Endothelial cell (in vitro differentiated cells): ENCODE measurements at places on chromosomes 6 and 20.
A peak's percentile ranks its signal among the peaks of the same experiment; 100 is the strongest.

DNA sequence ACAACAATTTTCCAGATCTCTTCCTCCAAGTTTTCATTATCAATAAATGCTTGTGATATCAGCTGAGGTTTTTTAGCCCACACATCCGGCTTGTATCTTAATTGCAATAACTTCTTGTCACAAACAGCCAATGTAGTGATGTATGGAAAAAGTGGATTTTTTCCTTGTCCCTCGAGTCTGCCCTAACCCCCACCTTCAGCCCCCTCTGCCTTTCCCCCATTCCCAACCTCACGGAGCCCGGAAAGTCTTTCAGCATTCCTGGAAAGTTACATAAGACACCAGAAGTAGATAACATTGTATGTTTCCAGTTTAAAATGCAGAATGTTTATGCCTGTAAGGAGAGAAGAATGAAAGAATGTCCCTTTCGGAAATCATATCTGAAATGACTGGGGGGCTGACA lies 179.2 kb upstream of the PHACTR1 start:
- DNase-seq = no peak

DNA sequence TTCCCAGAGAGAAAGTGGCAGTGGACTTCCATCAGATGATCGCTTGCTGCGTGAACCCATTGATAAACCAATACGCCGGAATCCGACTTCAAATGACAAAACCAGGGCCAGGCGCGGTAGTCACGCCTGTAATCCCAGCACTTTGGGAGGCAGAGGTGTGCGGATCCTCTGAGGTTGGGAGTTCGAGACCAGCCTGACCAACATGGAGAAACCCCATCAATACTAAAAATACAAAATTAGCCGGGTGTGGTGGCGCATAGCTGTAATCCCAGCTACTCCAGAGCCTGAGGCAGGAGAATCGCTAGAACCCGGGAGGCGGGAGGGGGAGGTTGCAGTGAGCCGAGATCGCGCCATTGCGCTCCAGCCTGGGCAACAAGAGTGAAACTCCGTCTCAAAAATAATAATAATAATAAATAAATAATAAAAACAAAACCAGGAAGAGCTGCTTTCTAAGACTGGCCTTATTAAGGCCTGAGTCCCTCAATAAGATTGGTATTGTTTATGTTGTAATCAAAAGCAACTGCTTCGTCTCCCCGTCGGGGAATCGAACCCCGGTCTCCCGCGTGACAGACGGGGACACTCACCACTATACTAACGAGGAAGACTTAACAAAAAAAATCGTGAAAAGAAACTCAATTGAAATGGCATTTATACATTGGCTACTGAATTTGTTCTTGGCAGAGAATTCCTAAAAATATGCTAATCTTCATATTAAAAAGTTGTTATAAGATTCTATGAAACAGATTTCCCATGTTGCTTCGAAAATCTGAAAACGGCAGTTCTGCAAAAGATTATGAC lies 110.2 kb upstream of the ZNF184 start:
- peak; percentile 67 for DNase-seq

- DNase-seq = no peak
Observed at GRCh38 chr20:48945840-48946514, 24.5 kb downstream of the ARFGEF2 start.

DNA sequence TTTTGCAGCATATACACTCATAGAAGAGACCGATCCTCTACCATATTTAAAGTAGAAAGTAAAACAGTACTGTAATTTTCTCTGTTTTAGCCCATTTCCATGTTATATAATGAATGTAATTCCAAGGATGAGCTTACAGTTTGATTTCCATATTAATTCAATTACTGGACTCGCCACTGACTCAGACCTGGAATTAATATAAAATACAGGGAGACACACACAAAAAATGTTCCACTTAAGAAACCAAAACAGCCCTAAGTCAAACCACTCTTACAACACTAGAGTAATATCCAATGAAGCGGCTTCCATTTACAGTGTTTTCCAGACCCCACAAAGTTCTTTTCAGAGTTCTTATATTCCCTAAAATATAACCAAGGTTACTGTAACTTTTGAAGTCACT lies 110.6 kb downstream of the BACH2 start:
- no peak for DNase-seq

DNA sequence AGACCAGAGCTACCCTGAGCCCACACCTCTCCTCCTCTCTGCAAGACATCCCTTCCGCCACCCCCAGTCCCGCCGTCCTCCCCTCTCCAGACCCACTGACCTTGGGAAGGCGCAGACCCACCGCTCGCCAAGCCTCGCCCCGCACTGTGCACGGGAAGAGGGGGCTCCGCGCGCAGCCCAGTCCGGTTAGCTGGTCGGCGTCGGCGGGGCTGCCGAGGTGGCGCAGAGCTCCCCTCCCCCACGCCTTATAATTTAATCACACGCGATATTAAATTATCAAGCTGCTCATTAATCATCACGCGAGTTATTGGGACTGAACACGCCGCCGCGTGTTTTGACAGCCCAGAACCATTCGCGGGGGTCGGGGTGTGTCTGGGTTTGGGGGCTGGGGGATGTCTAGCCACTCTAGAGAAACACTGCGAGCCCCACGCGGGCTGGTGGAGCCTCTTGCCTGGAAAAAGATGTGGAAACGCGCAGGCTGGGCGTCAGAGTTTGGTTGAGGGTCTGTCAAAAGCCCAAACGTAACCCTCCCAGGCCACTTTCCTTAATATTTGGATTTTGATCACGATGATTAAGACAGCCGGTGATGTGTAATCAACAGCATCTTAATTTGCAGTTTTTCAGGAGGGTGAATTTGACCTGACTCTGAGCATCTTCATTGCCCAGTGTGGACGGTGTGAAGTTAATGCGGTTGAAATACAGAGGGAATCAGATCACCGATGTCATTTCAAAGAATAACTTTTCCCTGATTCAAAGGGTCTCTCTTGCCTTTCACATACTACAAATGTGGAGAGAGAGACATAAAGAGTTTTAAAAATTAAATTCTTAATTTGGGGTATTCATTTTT lies at the start of gene LINC00237:
LINC00237 (minus strand) TSS at position 188 of the 847 bp plus-strand sequence.
- no peak for DNase-seq

DNA sequence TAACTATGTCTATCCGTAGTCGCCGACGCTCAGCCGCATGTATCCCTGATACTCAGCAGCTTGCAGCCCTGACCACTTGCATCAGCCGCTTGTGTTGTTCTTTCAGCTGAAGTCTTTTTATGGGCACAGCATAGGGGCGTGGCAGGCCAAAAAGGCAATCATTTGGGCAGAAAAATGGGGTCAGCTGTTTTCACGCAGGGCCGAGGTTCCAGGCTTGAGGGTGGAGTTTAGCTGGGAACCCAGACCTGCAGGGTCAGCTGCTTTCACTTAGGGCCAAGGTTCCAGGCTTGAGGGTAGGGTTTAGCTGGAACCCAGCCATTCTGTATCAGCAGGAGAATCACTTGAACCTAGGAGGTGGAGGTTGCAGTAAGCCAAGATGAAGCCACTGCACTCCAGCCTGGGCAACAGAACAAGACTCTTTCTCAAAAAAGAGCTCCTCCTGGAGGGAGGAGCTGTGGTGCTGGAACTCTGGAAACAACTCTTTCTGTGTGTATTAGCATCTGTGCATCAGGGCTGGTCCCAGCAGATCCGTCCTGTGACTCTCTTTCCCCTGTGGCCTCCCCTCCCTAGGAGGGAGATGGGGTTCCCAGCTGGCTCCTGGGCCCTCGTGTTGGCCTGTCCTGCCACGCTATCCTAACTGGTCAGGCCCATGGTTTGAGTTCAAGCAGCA lies 56.9 kb upstream of the PRND start:
- no peak for DNase-seq

- no peak for DNase-seq
Observed at GRCh38 chr6:1593286-1593957, 16.3 kb upstream of the FOXC1 start.

GRCh38 chr6:53813801-53814200 lies 19.0 kb downstream of the LRRC1 start:
- no peak for DNase-seq

GRCh38 chr6:35518566-35519312 lies 6.0 kb upstream of the TULP1 start:
- DNase-seq = no peak

- no peak for DNase-seq
Observed at GRCh38 chr6:166514196-166514595, 72.3 kb downstream of the RAMACL start.

DNA sequence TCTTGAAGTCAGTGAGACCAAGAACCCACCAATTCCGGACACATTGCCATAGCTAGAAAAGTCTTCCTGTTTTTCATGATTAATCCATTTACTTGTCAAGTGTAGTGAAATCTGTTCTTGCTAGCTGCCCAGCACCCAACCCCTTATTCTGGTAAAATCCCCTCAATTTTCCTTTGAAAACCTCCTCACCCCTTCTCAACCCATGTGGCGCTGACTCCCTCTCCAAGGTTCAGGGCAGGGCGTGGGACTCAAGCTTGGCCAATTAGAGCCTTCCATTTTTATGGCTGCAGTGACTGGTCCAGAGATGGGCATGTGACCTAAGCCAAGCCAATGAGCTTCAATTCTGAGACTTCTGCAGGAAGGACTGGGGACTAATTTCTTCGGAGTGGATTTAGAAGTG lies 9.8 kb upstream of the ZBP1 start:
- no peak for DNase-seq

DNA sequence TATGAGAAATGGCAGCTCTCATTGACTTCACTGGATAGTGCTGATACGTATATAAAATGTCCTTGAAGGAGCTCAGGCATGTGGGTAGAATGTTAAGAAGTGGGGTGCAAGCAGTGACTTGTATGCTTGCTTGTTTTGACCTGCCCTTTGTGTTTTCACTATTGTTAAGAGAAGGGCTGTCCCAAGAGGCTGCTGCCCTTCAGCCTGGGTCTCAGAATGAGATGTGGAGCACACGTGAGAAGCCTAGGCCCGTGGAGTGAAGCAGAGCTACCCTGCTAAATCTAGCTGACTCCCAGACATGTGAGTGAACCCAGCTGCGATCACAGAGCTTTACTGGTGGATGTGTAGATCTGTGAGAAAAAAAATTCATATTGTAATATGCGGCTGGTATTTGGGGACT lies 305.3 kb upstream of the RGS17 start:
- DNase-seq = no peak

- no peak for DNase-seq
Observed at GRCh38 chr6:82331031-82331773, 32.4 kb upstream of the TPBG start.

DNA sequence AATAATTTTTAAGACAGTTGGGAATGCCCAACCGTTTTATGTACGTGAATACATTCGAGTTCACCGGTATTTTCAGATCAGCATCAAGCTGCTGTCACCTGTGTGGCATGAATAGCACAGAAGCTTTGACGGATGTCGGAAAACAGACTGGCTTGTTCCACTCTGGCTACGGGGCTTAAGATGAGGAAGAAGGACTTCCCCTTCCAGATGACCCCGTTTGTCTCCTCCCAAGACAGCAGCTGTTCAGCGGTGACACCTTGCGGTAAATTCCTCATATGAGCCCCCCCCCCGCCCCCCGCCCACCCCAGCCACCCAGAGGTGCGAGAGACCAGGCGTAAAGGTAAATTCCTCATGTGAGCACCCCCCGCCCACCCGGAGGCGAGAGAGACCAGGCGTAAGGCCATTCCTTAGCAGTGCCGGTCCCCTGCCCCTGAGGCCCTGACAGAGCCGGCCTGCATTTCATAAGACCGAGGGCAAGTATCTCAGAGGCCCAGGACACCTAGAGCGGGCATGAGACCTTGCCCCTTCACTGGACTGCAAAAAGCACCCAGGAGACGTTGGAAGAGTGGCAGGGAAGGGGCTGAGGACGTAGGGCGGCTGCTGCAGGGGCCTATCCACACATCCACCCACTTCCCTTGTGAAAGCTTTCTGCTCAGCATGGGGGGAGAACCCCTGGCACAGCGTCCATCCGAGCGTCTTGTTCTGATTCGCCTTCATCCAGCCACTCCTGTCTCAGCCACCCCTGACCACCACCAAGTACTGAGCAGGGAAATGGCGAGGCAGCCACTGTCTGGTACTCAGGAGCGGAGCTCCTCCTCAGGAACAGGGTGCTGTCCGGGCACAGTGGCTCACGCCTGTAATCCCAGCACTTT lies 7.3 kb upstream of the PCMTD2 start:
- DNase-seq = no peak

DNA sequence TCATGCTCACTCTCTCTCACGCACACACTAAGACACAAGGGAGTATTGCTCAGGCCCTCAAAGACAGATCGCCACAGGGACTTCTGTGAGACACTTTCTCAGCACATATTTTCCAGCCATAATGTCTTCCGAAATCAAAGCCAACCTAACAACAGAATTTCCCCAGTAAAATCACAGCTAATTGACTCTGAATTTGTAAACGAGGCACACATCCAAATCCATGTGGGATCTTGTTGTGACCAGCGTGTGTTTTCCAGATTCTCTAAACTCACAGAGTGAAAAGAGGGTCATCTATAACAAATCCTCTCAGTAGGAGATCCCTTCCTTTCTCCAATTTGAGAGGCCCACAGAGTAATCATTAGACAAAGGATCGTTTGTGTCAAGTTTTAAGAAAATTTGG lies 280.4 kb downstream of the PACRG start:
- no peak for DNase-seq

DNA sequence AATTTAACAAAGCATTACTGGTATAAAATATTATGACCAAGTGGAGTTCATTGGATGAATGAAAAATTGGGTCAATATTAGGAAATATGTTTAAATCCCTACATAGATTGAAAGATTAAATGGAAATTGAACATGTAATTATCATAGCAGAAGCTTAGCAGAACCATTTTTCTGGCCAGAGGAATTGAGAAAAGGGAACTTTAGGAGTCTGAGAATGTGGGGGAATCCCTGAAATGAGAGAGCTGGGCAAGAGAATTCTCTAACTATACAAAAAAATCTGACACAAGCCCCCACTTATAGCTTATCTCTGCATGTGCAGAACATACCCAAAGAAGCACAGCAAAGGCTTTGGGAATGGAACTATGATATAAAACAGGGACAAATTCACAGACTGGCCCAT lies 67.4 kb upstream of the ARHGAP18 start:
- DNase-seq = no peak
